ENCODE measurements at places on chromosomes 2 and 18.

DNA sequence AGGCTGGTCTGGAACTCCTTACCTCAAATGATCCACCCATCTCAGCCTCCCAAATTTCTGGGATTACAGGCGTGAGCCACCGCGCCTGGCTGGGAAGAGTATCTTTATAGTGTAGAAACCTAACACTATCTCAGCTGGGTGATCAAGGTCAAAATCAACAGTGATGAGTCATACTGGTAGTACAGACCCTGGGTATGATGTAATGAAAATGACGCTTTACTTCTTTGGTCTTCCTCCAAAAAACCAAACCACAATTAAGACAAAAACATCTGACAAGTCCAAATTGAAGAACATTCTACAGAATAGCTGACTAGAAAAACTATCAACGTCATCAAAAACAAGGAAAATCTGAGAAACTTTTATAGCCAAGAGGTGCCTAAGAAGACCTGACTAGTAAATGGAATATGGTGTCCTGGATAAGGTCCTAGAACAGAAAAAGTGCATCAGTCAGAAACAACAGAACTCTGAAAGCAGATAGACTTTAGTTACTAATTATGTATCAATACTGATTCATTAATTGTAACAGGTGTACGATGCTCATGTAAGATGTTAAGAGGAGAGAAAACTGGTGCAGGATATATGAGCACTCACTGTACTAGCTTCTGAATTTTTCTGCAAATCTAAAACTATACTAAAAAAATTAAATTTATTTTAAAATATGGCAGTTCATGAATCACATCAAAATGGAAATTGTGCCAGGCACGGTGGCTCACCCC lies 25.4 kb downstream of the PDCL3 start:
- DNase-seq = peak; percentile 97

- DNase-seq = no peak
These were observed 131.7 kb downstream of the NRP2 start for GRCh38 chr2:205814039-205814364.

DNA sequence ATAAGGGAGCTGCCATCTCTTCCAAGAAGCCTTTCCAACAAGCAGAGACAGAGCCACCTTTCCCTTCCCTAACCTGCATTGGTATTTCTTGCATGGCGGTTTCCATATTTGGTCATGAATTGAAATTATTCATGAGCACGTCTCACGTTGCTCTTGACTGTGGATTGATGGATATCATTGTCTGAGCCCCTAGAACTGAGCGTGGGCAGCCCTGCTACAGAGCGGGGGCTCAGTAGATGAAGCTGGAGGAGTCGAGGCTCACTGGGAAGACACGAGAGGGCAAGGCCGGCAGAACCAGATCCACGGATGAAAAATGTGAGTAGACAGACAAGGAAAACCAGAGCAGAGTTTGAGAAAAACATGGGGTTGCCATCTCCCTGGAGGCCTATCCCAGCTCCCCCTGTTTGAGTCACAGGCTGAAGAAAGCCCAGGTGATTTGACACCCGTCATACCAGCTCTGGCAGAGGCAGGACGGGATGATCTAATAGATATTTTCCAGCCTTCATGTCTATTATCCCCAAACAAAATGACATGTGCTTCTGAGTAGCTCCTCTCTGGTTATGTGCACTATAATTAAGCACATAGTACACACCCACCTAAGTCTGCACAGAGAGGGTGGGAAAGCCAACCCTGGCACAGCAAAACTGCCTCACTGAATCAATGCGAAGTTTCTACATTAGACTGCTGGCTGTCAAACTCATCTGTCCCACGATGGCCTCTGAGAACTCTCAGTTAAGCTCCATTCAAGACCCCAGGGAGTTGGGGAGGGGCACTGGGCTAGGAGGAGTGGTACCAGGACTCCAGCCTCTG lies 363.5 kb upstream of the KLHL29 start:
- no peak for DNase-seq

DNA sequence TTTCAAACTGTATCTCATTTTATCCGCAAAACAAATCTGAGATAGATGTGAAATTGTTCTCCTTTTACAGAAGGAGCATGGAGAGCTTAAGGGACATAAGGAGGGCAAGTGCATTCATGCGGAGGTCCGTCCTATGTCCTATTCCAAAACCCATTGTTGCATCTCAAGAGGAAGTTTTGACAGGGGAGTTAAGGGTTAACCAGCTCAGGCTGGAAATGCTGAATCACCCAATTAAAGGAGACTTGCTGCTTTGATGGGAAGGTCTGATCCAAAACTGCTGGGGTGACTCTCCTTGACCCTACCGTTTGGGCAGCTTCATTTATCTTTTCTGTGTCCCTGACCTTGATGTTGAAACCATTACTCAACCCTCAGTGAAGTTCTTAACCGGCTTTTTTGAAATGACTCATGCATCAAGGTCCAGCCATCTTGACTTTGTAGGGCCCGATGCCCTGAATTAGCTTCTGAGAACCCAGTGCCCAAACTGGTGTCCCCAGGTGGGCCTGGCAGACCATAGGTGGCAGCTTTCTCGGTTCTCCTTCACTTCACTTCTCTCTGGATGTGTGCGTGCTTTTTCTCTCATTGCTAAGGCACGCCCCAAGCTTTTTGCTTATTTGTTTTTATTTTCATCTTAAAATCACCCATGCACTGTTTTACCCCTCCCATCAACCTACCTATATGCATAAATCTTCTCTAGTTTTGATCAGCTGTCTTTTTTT lies 15.9 kb upstream of the TXNDC2 start:
- DNase-seq = peak; percentile 97

- DNase-seq = no peak
These were observed 165.7 kb upstream of the PXDN start for GRCh38 chr2:1910021-1910420.

GRCh38 chr2:180405520-180405919 lies 398.4 kb upstream of the CWC22 start:
- DNase-seq = no peak

GRCh38 chr2:39667104-39667885 lies 1.6 kb downstream of the TMEM178A start:
- no peak for DNase-seq

DNA sequence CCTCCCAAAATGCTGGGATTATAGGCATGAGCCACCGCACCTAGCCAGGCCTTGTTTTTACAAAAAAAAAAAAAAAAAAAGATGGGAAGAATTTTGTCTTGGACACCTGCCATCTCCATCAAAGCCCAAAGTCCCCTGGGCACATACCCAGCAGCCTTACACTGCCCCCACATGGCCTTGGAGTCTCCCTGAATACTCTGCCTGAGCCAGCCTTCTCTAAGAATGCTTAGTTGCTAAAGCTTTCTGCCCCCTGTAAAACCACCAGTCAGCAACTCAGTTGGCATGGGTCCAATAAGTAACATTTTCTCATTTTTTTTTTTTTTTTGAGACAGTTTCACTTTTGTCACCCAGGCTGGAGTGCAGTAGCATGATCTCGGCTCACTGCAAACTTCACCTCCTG lies 40.6 kb downstream of the SPC25 start:
- DNase-seq = peak; percentile 70

DNA sequence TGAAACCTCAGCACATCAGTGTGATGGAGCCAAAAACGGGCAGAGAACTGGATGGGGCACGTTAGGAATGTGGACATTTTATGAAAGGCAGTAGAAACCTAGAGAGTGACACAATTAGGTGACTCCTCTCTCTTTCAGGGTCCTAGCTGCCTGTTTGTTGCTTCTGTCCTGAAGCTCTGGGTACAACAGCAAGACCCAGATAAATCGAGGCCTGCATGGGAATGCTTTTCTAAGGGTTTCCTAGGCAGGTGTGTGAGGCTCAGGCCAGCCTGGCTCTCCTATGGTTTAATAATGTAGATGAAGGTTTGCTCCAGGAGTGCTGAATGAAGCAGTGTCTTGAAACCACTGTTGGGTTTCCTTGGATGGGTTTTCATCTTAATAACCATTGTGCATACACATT lies 517.1 kb upstream of the RAB6C start:
- DNase-seq = no peak

- no peak for DNase-seq
These were observed 71.8 kb downstream of the NUP35 start for GRCh38 chr2:183195998-183196409.

DNA sequence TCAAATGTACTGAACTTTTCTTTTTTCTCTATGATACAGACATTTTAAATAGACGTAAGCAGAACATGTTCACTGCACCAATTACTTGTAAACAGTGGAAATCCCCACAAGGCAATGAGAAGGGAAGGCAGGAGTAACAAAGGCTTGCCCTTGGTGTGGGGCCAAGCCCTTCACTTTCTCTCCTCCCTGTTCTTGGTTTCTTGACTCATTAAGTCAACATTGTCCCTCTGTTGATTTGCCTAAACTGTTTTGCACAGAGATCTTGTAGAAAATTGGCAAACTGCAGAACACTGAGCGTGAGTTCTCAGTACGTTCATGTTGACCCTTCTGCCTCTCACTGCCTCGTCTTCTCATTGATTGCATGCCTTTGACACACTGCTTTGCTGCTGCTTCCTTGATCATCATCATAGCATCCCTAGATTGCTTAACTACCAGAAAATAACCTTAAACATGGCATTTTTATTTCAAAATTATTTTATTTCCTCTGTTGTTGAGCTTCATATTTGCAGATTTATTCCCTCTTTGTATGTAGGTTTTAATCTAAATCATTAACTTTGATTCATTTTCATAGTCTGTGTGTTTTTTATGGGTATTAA lies 257.7 kb downstream of the PTGR3 start:
- DNase-seq = peak; percentile 47

DNA sequence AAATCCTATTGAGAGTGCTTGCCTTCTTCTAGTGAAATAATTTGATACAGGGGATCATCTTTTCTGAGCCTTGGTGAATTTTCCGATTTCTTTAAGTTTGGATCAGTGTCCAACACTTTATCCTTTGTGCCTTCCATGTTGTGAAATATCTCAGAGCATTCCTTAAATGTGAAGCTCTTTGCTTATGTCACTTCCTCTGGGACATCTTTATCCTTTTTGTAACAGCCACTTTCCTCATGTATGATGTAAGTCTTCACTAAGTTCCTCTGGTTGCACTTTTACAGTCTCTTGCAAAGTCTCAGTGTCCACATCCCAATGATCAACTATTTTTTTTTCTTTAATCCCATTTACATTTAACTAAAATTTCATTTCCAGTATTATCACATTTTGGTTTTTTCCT lies 254.2 kb downstream of the EN1 start:
- DNase-seq = no peak

- DNase-seq = no peak
These were observed 8.8 kb downstream of the DYSF start for GRCh38 chr2:71462056-71462605.

GRCh38 chr2:210435439-210435838 lies 41.1 kb downstream of the LANCL1 start:
- DNase-seq = no peak

DNA sequence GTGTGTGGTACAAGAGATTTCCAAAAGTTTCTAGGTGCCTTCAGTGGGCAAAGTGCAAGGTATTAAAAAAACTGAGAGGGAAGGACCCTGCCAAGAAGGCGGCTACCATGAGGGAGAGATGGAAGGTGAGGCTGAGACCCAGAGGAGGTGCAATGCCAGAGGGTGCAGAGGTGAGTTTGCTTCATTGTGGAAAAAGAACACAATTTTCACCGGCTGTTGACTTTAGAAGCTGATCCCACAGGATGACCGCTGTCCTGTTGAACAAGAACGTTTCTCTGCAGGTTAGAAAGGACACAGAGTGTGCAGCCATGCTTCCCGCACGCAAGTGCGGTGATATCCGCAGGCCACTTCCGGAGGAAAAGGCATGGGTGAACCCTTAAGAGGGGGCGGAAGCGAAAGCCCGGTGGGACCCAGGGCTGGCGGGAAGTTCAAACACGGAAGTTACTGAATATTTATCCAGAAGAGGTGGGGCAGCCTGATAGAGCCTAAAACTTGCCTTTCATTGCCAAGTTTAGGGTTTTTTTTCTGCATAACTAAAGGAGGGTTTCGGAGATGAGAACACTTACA lies 16.6 kb downstream of the SP110 start:
- no peak for DNase-seq

DNA sequence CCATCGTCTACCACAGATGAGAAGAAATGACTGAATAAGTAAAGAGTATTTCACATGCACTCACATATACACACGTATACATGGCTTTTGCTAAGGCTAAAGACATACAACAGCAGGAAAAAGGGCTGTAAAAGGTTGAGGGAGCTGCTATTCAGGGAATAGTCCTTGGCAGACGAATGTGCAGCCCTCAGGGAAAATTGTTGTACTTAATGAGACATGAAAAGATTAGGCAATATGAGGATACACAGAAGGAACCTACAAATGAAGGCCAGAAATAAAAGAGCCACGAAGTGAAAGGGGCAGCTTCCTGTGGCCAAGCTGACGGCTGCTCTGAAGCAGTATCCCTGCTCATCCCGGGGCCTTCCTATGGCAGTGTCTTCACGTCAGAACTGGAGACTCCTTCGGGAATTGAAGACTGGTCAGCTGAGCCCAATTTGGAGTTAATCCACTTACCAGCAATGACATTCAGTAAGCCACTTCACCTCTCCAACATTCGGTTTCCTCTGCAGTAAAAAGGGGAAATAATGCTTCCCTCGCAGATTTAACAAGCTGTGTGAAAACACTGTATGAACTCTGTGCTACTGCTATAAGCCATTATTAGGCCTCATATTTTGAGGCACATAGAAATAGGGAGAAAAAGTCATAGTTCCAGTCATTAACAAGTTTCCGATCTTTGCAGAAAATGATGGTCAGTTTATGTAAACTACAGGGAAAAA lies 221.8 kb downstream of the STK39 start:
- no peak for DNase-seq

DNA sequence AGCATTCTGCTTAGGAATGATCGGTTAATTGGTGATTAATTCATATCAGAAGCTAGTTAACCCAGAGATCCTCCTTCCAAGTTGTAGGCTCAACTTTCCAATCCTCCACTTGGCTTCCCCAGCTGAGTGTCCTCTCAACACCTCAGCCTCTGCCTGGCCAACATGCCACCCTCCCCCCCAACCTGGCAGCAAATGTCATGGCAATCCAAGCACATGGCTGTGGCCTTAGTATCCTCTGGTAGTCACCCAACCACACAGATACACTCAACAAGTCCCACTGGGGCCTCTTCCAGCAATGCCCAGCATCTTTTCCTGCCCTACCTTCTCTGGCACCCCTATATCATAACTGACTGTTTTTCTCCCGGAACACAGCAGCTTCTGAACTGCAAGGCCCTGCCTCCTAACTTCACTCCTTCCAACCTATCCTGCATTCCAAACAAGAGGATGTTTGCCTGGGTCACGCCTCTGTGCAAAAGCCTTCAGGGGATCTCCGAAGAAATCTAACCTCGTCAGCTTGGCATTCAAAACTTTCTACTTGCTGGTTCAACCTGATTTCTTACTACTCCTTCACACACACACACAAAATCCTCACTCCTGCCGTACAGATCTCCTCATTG lies 195.0 kb downstream of the CYP26B1 start:
- no peak for DNase-seq

- DNase-seq = no peak
These were observed 163.0 kb downstream of the DDX1 start for GRCh38 chr2:15754703-15755099.

GRCh38 chr2:143708682-143709081 lies 579.5 kb downstream of the ARHGAP15 start:
- DNase-seq = no peak

GRCh38 chr18:58297198-58297597 lies 253.2 kb downstream of the NEDD4L start:
- DNase-seq = peak; percentile 85

- no peak for DNase-seq
These were observed 43.5 kb downstream of the CENPO start for GRCh38 chr2:24836706-24837105.

All from amniotic epithelial cell (primary cell).